ENCODE measurements at places on chromosomes 6 and 20. TPM values are rescaled to one million over a fixed set of nuclear protein-coding genes. Genes with fewer than 3 reads are reported as not detected.

DNA sequence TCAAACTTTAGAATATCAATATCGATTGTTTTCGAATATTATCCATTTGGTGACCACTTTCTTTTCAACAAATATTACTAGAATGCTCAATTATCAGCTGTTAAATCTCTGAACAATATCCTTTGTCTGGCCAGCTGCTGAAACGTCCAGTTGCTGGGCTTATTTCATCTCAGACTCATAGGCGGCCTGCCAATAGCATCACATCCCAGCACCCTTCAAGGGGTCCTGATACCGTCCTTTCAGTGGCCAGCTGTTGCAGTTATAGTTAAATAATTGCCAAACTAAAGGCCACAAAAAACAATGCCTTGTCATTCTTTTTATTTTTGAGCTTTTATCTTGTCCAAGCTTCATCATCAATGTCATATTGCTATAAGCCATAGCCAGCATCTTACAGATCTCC, 1006.8 kb upstream of the MANEA start:
- DNase-seq = no peak

DNA sequence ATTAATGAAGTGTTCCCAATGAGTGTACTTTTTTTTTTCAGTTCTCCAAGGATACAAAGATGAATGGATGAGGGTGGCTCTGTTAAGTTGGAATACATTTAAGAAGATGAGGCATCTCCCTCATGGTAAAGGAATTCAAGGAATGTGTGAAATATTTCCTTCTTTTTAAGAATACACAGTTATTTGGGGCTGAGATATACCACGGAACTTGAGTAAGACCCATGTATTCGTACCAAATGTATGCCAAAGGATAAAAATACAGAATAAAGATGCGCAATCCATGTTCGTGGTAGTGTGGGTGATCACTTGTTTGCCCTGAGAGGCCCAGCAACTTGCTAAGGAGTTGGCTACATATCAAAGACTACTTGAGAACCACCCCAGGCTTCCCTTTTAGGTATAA, 164.2 kb upstream of the TCF21 start:
- DNase-seq = no peak

- no peak for DNase-seq
Observed at GRCh38 chr20:20856956-20857355, 144.5 kb upstream of the RALGAPA2 start.

- no peak for DNase-seq
Observed at GRCh38 chr6:11323666-11324452, 91.4 kb upstream of the NEDD9 start.

GRCh38 chr6:154991207-154991606, 3.9 kb upstream of the TIAM2 start:
- DNase-seq = peak; percentile 72

GRCh38 chr20:19944772-19945459, 72.2 kb upstream of the NAA20 start:
- no peak for DNase-seq

- no peak for DNase-seq
Observed at GRCh38 chr6:139133262-139134063, 1.4 kb upstream of the HECA start.

DNA sequence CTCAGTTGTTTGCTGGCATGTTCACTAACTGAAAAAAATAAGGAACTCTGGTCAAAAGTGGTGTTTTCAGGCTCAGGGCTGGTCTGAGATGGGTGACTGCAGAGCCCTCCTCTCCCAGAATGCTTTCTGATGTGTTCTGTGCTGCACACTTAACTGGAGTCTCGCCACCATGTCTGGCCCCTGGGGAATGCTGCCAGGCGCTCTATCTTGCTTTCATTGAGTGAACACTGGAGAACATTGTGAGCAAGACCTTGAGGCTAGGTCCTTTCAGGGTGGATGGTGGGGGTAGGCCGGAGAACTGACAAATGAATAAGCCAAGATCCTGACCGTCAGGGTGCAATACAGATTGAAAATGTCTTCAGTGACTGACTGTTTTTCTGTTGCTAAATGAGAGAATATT, 19.5 kb downstream of the PANK2 start:
- DNase-seq = no peak

- peak; percentile 90 for DNase-seq
Observed at GRCh38 chr6:134678436-134678889, 271.4 kb downstream of the ALDH8A1 start.

DNA sequence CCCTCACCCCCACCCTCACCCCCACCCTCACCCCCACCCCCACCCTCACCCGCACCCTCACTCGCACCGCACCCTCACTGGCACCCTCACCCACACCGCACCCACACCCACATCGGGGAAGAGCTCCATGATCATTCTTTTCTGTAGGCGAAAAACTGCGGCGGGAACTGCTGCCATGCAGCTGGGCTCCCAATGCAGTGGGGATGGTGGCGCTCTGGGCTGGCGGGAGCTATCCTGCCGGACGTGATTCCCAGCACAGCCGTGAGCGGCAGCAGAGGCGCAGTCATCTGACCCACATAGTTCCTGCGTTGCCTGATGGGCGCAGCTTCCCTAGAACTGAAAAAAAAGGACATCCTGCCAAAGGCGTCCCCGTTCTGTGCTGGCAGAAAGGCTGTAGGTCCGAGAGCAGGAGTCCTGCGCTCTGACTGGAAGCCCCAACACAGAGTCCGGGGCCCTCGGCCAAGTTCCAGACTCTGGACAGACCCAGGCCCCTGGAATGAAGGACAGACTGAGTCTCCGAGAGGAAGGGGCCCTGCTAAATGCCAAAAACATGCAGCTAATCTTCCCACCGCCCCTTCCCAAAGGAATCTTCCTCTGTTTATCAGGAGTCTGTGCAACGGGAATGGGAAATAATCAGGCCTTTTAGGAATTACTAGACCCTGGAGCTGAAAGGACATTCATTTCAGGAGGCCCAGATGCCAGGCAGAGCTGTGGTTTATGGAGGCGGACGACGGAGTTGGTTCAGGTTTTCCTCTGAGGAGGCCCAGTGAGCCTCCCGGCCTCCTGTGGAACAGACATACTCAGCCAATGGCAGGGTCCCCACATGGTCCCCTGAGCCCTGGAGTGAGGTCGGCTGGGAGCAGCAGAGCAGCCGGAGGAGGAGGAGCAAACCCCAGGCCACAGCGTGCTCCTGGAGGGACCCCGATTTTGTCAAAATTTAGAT, 14.1 kb upstream of the TCFL5 start:
- DNase-seq = peak; percentile 82

DNA sequence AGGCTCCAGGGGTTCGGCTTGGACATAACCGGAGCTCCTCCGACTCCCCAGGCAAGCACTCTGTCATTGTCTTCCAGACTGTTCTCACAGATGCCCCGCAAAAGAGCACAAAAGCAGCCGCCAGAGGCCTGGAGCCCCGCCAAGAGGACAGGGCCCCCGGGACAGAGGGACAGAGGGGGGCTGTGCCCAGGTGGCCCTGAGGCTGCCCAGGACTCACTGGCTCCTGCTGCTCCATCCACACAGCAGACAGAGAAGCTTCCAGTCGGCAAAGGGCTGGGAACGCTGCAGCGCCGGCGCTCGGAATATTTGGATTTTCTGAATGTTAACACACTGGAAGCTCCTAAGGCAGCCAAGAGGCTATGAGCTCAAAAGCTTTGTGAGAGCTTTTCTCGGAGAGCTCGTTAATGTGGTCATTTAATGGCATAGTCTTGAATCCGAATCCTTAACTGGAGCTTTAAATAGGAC, 68.0 kb upstream of the QKI start:
- no peak for DNase-seq

DNA sequence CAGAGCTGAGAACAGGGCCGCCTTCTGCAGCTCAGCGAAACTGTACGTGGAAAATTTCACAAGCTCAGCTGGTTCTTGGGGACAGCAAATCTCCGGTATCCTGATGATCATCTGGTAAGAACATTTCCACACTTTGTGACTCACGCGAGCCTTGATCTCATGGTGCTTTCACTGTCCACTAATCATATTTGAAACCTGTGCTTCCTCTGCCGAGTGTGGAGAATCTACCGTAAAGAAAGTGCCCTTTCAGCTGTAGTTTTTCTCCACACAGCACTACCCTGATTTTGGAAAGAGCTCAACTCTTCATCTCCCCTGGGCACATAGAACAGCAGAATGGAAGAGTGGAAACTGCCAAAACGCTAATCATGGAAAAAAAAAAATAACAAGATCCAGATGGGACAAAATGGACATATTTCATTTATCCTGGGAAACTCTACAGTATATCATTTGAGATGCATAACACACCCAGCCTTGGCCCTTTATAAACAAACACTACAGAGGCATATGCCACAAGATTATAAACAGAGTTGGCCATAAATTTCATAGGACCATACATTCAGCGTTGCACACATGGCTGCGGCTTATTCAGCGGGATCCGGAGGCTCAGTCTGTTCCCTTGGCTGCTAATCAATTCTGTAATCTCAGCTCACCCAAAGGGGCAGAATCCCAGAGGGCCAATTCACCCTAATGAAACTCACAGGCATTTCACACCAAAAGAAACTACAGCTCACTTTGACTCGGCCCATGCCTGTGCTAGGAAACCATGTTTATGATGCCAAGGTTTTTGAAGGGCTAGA, 434.5 kb downstream of the HDGFL1 start:
- no peak for DNase-seq

DNA sequence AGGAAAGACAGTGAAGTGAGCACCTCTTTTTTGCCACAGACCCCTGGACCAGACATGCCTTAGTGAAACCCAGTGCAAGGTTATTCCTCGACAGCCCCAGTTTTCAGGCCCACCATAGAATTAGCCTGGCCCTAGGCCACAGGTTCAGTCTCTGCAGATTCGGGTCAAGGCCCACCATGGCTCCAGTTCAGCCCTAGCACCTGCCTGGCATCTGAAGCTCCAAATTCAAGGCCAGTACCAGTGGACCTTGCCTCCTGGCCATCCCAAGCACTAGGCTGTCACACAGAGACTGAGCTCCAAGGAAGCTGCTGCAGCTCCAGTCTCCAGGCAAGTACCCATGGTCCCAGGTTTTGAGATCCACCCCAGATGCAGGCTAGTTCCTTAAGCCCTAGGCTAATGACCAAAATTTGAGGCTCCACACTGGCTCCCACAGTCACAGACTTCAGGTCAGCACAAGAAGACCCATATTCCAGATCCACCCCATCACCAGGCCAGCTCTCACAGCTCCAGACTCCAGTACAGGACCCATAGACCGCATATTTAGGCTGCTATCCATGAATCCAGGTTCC, 877.5 kb upstream of the ADGRB3 start:
- no peak for DNase-seq

DNA sequence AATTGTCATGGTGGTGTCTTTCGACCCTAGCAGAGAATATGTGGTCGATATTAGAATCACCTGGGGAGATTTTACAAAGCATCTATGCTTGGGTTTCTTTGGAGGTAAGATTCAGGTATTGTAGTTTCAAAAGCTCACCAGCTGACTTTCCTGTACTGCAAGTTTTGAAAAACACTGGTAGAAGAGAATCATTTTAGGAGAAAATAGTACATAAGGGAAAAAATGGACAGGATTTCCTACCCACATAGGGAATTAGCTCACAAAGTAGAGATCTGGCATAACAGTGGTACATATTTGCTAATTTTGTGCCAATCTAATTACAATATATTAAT, 27.4 kb upstream of the ABT1 start:
- DNase-seq = no peak

GRCh38 chr6:13146442-13146841, 181.9 kb downstream of the TBC1D7 start:
- no peak for DNase-seq

- no peak for DNase-seq
Observed at GRCh38 chr20:52975029-52975732, 3.0 kb downstream of the TSHZ2 start.

DNA sequence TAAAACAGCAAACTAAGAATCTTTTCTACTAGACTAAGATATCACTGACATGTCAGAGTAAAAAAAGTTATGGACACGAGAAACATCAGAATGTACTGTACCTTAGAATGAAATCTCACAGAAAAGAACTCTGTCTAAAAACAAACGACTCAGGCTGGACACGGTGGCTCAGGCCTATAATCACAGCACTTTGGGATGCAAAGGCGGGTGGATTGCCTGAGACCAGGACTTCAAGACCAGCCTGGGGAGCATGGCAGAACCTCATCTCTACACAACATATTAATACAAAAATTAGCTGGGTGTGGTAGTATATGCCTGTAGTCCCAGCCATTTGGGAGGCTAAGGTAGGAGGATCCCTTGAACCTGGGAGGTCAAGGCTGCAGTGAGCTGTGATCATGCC, 122.6 kb downstream of the PRND start:
- no peak for DNase-seq

- peak; percentile 57 for DNase-seq
Observed at GRCh38 chr6:124870611-124871459, 91.4 kb upstream of the RNF217 start.

PHACTR3 gene
- total RNA-seq = 4.5 TPM

CDYL gene
- 56.8 TPM for total RNA-seq

ZNF334 gene
- not detected for total RNA-seq

ADTRP gene
- total RNA-seq = 25.3 TPM

ADGRG6 gene
- total RNA-seq = 28.8 TPM

GRM1 gene
- not detected for total RNA-seq

TNF gene
- total RNA-seq = not detected

CTSZ gene
- total RNA-seq = 103 TPM

EYA2 gene
- total RNA-seq = not detected

HNF4A gene
- total RNA-seq = 0.22 TPM

Measured in MCF 10A (cell line).